Brain pericyte (primary cell): ENCODE measurements at places on chromosomes 7 and 10.

DNA sequence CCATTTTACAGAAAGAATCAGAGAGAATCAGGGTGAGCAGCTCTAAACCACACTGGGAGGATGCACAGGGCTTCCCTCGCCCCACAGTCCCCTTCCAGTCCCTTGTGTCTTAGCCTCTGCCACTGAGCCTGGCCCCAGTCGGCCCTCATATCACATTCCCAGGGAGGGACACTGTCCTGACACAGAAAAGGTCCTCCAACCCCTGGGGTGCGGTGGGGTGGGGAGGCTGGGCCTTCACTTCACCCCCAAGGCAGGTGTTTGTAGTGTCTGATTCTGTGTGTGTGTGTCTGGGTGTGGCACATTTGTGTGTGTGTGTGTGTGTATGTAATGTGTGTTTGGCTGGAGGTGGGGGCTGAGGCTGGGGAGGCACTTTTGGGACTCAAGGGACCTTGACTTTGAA is 1.8 kb upstream of the KCP start:
- no peak for DNase-seq

GRCh38 chr7:2716906-2717292 is 28.9 kb downstream of the AMZ1 start:
- no peak for DNase-seq

GRCh38 chr10:124420254-124420653 is 1.5 kb upstream of the OAT start:
- no peak for DNase-seq

- no peak for DNase-seq
These were observed 98.2 kb downstream of the MAPK8 start for GRCh38 chr10:48404646-48405045.

- no peak for DNase-seq
These were observed 245.6 kb downstream of the SLC25A13 start for GRCh38 chr7:96076350-96076707.

DNA sequence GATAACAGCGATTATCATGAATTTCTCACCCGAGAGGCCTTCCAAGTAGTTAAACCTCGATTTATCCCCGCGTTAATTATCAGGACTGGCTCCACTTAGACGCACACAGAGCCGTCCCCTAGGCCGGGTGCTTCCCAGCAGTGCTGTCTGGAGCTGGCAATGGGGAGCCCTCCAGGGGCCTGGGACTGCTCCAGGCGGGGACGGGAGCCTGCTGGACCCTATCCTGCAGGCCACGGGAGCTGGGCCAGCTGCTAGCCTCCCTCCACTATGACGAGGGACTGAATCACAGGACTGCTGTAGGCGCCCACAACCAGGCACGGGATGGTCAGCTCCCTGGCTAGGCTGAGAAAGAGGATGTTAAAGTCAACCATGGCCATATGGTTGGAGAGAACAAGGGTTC is 229.1 kb downstream of the ELFN1 start:
- no peak for DNase-seq

GRCh38 chr7:5428478-5429252 is 5.0 kb upstream of the TNRC18 start:
- DNase-seq, result no peak

DNA sequence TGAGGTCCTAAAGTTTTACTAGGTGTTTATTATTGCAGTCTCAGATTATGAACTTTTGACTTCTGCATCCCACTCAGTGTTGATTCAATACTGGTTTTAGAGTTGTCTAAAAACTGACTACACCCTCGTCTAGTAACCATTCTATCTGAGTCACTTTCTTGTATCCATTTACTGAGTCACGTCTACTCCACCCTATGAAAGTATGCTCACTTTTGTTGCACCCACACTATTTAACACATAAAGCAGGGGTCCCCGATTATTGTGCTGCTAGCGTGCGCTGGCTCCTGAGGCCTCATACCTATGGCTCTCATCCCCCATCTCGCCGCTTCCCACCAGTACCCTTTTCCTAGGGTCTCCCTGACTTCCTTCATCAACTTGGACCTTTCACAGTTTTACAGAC is 2.0 kb downstream of the SAMD9 start:
- DNase-seq, result no peak

- no peak for DNase-seq
These were observed 11.2 kb downstream of the GATA3 start for GRCh38 chr10:8065651-8066050.

GRCh38 chr10:44716470-44717015 is 194.6 kb upstream of the TMEM72 start:
- DNase-seq, result no peak

DNA sequence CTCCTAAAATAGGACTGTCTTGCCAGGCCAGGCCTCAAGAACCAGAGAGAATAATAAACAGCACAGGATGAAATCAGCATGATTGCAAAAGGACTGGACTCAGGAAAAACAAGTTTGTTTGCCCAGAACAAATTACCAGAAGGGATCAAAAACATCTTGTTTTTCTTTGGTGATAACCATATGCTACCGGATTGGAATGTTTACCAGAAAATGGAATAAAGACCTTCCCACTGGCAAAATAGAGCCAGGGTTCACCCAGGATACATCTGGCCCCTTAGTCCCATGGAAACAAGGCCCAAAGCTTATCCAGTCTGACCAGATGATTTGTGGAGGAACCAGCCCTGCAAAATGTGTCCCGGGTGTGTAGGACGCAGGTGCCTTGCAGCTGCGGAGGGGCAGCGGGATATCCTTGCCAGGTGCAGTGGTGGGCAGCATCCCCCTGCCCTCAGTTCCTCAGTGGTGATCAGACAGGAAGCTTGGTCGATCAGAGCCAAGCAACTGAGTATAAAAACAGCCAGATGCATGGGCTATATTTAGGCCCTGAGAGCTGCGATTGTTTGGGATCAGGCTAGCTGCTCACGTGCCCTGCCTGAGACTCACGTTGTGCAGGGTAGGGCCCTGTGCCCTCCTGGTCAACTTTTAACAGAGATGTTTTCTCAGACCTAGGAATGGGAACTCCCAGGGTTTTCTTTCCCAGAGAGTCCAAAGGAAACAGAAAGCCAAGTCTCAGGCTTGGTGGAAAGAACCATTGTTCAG is 4.6 kb upstream of the ZNF22 start:
- DNase-seq, result peak; percentile 95

DNA sequence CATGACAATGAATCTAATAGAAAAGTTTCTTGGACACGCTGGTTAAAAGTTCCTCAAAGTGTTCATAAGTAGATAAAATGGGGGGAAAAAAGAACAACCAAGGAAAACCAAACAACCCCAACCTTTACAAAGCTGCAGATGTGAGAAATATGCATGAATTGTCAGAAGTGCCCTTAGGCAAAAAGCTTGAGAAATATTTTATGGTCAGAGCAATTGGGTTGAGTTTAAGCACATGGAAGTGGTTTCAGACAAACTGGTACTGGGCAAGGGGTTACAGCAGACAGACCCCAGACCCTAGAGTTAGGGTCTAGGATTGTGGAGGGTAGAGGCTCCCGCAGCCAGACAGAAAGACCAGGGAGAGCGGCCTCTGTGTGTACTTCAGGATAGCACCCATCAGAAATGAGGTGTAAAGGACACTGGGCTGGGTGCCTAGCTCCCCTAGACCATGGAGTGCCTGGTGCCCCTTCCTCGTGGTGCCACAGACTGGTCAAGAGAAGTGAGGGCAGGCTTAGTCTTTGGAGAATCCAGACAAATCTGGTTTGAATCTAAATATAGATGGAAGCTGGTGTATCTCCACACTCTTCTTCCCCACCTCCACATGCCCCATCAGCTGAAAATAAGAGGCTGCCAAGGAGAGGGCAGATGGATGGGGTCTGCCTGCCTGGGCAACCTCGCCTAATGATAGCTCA is 37.3 kb downstream of the PNLIPRP2 start:
- no peak for DNase-seq

DNA sequence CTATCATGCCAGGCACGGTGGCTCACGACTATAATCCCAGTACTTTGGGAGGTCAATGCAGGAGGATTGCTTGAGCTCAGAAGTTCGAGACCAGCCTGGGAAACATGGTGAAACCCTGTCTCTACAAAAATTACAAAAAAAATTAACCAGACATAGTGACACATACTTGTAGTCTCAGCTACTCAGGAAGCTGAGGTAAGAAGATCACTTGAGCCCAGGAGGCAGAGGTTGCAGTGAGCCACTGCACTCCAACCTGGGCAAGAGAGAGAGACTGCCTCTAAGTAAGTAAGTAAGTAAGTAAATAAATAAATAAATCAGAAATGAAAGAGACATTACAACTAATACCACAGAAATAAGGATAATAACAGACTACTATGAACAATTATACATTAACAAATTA is 36.2 kb downstream of the PDLIM1 start:
- DNase-seq, result no peak

GRCh38 chr10:120209124-120209762 is 247.8 kb upstream of the PLPP4 start:
- DNase-seq, result no peak

DNA sequence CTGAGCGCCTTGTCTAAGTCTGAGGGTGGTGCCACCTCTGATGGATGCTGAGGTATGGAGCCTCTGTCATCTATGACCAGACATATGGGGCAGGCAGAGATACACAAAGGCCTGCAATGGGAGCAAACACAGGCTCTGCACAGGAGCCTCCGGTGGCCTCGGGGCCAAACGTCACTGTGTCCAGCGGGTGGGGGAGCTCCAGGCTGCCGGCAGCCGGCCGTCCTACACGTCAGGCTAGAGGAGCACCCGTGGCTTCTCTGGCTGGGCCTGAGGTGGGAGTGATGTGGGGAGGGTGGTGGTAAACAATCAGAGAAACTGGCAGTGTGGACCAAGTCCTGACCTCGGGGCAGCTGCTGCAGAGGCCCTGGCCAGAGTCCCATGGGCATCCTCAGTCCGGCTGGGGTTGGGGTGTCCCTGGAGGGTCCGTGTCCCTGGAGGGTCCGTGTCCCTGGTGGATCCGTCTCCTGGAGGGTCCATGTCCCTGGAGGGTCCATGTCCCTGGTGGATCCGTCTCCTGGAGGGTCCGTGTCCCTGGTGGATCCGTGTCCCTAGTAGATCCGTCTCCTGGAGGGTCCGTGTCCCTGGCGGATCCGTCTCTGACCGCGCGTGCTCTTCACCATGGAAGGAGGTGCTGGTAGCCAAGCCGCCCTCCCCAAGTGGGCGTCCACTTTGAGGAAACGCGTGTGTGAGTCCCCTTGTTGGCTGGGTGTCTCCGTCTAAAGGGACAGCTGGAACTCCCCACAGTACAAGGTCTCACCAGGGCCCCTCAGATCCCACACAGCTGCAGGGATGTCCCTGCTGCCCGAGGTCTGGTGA is 24.2 kb upstream of the FAM20C start:
- no peak for DNase-seq

DNA sequence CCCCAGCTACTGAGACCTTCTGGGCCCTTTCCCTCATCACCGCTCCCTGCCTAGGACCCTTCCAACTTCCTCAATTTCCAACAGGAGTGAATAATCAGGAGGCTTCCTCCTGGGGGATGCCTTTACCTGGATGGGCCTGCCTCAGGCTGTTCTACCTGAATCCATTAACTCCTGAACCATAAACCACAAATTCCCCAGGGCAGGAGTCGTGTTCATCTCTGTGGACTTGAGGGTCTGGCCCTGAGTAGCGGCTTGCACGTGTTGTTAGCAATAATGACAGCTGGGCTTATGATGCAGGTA is 105.1 kb upstream of the GPR26 start:
- no peak for DNase-seq

GRCh38 chr10:6778992-6779701 is 199.1 kb upstream of the PRKCQ start:
- peak; percentile 53 for DNase-seq

DNA sequence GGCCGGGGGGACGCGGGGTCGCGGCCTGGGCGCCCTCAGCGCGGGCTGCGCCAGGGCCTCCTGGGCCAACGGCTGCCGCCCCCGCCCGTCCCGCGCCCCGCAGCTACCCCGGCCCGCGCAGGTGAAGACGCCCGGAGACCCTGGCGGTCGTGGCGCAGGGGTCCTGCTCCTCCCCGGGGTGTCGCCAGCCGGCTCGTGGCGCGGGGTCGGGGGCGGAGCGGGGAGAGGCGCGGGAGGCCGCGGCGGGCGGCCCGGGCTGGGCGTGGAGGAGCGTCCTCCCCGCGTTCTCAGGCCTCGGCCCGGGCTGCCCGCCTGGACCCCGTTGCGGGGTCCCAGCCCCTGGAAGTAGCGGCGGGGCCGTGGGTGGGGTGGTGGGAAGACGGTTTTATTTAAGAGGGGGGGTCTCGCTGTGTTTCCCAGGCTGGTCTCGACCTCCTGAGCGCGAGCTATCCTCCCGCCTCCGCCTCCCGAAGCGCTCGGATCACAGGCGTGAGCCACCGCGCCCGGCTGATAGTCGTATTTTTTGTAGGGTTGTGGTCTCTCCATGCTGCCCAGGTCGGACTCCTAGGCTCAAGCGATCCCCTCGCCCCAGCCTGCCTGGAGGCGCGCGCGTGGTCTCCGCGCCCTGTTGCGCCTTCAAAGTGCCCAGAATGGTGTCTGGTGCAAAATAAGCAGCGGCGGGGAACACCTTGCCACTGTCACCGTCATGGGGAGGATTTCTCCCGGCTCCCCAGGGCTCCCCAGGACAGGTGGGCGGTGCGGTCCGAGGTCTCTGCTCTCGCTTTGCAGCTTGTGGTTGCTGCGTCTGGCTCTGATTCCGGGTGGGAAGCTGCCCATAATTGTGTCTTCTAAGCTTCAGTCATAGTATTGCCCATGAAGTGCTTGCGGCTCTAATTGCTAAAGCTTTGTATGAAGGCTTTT is 15.3 kb upstream of the SUN1 start:
- DNase-seq, result no peak

- no peak for DNase-seq
These were observed 101.7 kb downstream of the HOXA1 start for GRCh38 chr7:26993816-26994810.

DNA sequence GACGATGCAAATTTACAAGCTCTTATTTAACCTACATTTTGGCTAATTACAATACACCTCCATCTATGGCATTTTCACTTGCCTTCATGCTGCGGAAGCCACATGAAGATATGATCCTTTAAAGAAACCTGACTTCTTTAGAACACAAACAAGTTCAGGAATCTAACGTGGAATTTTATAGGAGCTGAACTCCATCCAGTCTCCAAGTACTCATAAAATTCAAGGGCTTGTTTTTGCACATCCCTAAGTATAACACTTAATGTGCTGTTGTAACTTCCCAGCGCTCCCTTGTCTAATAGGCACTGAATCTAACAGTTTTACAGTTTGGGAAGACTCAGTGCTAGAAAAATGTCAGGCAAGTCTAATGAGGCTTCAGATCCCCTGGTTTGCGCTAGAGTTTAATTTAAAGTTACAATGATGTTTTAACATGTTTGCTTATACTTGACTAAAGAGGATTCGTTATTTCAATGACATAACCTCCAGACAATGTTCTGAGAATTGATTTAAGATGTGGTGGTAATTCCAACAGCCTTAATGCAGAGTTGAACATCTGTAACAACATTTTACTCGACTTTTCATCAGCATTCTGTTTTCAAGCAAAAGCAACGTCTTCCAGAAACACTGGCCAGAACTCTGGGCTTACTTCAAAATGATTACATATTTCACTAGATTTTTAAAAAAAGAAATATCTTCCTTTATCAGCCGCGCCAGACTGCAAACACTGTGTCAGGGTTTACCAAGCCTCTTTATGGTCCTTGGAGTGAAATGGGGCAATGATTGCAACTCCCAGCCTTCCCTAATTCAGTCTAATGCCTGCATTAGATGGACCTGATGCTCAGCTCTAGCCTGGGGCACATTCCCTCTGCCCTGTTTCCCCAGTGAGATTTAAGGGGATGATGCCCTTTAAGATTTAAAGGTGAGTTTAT is 664.3 kb downstream of the KCNMA1 start:
- DNase-seq, result no peak

GRCh38 chr10:29355411-29355991 is 66.6 kb downstream of the LYZL1 start:
- DNase-seq, result no peak
